Activated CD8-positive, alpha-beta memory T cell treated with anti-CD3 and anti-CD28 coated beads for 1 hour (primary cell): ENCODE measurements at places on chromosomes 3 and 15.

- no peak for DNase-seq
Measured at GRCh38 chr3:31277582-31277981, 255.1 kb upstream of the STT3B start.

GRCh38 chr3:141769221-141769894 is 6.2 kb downstream of the GRK7 start:
- DNase-seq = no peak

GRCh38 chr3:36525115-36525801 is 145.0 kb downstream of the STAC start:
- no peak for DNase-seq

GRCh38 chr3:112053229-112053628 is 18.7 kb downstream of the TMPRSS7 start:
- no peak for DNase-seq

GRCh38 chr3:3815206-3815605 is 16.0 kb downstream of the LRRN1 start:
- no peak for DNase-seq

GRCh38 chr3:148379763-148380382 is 317.8 kb upstream of the AGTR1 start:
- no peak for DNase-seq
